ENCODE measurements at places on chromosomes 5 and 9. TPM values are rescaled to one million over a fixed set of nuclear protein-coding genes. Genes with fewer than 3 reads are reported as not detected.

DNA sequence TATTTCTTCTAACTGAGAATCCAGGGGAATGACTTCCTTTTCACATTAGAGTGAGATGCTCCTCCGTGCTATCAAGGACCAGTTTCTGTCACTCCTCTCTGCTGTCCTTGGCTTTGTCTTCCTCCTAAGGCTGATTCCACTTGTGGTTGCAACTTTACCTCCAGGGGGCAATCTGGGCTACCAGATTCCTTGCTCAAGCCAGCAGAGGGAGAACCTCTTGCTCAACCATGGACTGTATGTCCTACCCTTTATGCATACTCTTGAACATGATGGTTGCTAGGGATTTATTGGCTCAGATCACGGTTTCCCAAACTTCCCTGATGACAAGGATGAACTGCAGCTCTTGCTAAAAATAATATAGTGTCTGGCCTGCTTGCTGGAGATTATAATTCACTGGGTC is 24.0 kb downstream of the NNT start:
- DNase-seq = no peak

GRCh38 chr5:79002374-79002773 is 17.3 kb upstream of the ARSB start:
- DNase-seq = no peak

Gene SLC24A2
- 0.03 TPM for polyA plus RNA-seq

DNA sequence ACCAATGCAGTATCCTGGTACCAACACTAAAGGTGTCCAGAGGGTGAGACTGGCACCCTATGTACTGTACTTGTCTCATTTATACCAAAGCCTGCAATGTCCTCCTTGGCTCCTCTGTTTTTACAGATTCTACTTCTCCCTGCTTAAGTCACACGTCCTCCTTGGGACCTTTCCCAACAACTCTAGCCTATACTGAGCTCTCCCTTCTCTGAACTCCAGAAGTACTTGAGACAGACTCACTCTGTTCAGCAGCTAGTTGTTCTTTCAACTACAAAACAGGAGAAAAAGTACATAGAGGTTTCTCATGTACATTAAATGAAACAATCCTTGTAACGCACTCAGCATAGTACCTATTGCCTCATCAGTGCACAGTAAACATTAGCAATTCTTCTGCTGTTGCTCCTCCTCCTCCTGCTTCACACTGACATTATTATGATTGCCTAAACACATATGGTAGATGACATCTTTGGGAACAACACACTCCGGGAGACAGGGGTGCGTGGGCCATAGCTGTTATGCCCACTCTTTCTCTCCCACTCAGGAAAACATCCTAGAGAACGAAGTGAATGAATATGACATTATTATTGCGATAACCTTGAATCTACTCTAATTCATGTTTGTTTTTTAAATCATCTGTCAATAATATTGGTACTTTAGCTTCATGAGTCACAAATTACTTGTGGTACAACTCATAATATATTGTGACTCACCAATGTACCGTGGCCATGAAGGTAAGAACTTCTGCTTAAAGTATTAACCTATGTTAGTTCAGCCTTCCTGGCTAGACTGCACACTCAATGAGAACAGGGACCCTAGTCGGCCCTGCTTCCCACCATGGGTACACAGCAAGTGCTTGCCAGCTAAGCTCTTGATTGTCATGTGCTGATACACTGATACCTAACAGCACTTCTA is 180.3 kb upstream of the ADRA1B start:
- DNase-seq = no peak

DNA sequence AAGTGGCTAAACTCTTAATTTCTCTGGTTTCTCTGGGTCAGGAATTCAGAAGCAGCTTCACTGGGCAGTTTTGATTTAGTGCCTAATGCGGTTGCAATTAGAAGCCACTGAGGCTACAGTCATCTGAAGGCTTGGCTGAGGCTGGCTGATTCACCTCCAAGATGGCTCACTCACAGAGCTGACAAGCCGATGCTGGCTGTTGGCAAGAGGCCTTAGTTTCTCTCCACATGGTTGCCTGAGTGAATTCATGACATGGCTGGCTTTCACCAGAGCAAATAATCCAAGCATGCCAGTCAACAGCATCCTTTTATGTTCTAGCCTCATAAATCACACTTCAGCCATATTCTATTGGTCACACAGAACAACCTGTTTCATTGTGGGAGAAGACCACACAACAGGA is 2.8 kb upstream of the CDK7 start:
- no peak for DNase-seq

Gene PCDHGA2
- polyA plus RNA-seq = 4.1 TPM

DNA sequence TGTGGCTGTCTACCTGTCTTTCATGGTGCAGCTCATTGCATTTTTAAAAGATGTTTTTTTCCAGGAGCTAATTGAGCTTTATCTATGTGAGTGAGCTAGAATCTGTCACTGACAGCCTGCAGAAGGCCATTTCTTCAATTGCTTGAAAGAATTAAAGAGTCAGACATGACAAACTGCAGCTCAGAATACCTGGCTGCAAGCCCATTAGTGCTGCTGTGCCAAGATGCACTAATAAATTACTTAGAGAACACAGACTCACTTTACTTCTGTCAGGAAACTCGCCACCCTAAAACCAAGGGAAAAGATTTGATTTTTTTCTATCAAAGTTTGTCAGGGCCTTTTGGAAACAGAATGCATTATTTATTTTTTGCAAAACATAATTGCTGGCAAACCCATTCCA is 368.3 kb downstream of the CAAP1 start:
- DNase-seq = no peak

Measured in urinary bladder (tissue), 4 donors.